ENCODE measurements at places on chromosomes 3 and 15. TPM values are rescaled to one million over a fixed set of nuclear protein-coding genes. Genes with fewer than 3 reads are reported as not detected.

The NR2C2 gene
- total RNA-seq: 41.7 TPM

DNA sequence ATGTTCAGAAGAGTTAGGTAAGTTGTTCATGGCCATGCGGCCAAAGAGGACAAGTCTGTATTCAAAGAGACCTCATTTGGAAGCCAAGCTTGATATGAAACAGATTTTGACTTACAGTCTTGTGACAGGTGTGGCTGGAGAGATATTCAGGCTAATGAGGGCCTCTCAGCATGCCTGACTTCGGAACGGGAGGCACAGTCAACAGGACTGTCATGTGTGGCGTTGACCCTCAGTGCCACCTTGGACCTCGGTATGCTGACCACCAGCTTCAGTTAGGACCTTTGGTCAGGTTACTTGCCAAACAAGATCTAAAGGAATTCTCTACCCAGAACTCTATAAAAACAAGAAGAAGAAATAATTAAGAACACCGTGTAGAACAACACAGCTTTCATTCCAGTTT lies 124.1 kb downstream of the CHST2 start:
- H3K4me3 ChIP-seq: no peak overlapping the region
- no peak for DNase-seq
- H3K4me1 ChIP-seq: peaks cover 16% of the 10 kb centered on the region
- no peak overlapping the region for H3K27ac ChIP-seq

The CHRFAM7A gene
- total RNA-seq: 4.4 TPM

The ARPP21 gene
- total RNA-seq: 4.9 TPM

The CPLX3 gene
- not detected for total RNA-seq

- no peaks in the 10 kb centered on the region for H3K27me3 ChIP-seq
- H3K4me1 ChIP-seq: peaks cover 5% of the 10 kb centered on the region
- no peak overlapping the region for H3K4me3 ChIP-seq
Observed at GRCh38 chr3:169613053-169613803, 50.3 kb downstream of the MECOM start.

GRCh38 chr3:129460155-129460554 lies 20.1 kb downstream of the IFT122 start:
- peaks cover 31% of the 10 kb centered on the region for H3K36me3 ChIP-seq
- H3K4me3 ChIP-seq: no peak overlapping the region
- no peaks in the 10 kb centered on the region for H3K4me1 ChIP-seq
- H3K27ac ChIP-seq: no peak overlapping the region
- no peaks in the 10 kb centered on the region for H3K27me3 ChIP-seq

The C3orf85 gene
- not detected for total RNA-seq

DNA sequence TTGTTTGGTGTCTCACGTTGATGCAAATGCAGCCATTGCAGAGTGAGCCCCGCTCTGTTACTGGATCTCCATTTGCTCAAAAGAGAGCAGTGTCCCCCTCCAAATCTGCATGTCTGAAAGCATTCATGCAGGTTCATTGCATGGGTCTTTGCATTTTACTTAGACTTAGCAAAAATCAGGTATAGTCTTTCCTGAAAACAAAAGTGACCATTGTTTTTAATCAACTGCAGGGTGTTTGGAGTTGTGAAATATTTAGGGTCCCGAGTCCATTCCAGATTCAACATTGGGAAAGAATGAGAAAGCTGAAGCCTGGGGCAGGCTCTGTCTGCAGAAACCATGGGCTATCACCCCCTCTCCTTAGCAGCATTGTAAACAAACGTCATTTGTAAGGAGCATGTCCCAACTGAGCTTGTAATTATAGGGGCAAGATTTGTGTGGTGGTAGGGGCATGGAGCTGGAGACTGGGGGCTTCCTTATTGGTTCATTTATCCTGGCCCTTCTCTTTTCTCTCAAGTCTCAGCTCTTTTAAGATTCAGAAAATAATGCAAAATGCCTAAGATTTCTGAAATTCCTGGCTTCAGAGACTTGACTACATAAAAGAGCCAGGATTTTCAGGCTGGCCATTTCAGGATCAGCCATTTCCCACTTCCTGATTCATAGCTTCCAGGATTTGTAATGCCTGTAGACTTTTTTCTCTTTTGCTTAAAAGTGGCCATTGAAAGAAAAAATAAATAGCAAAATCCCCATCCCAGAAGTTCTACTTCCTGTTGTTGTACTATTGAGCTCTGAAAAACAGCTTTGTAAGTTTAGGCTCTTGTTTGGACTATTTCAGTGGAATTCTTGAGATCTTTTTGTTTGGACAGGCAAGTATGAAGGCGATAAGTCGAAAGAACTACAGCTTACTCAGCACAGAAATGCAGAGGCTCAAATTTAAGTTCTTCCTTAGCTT lies 23.0 kb downstream of the IGF1R start:
- H3K4me3 ChIP-seq: peak overlapping the region; percentile 31
- H3K4me1 ChIP-seq: peaks cover 86% of the 10 kb centered on the region
- DNase-seq: no peak
- no peaks in the 10 kb centered on the region for H3K36me3 ChIP-seq
- H3K27me3 ChIP-seq: no peaks in the 10 kb centered on the region

All from chondrocyte (in vitro differentiated cells).